RPMI8226 (cell line): ENCODE measurements at places on chromosomes 11 and 22.

DNA sequence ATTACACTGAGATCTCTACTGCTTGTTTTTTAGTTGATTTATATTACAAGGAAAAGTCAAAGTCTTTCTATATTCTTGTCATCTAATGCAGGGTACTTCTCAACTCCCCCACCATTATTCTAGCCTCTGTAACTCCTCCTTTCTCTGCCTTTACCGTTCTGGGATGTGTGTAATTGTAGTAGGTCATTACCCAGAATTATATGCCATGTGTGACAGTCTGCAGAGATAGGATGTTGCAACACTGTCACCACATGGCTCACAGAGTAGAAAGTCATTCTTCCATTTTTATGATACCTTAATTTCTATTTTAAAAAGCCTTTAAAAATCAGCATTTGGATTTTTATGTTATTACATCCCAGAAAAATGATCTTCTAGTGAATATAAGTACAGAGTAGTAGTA is 32.7 kb downstream of the ZNF143 start:
- DNase-seq: no peak

GRCh38 chr11:35148163-35148837 is 9.3 kb downstream of the CD44 start:
- DNase-seq: no peak

DNA sequence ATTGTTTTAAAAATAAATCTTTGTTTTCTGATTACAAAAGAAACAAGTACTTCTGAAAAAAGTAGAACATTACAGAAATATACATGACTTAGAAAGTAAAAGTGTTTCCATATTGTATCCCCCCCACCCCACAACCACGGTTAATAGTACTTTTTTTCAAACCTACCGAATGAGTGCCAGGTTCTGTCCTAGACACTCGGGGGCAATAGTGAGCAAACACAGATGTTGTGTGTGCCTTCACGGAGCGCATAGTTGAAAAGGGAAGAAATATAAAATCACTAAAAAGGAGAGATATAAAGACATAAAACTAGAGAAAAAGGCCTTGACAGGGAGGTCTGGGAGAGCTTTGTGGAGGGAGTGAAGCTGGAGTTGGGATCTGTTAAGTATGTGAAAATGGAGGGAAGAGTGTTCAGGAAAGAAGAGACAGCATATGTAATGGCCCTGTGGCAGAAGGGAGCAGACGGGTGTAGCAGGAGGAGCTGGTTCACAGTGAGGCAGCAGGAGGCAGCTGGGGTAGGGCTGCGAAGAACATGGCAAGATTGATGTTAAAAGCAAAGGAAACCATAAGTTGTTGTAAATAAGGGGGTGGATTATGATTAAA is 42.1 kb upstream of the ALX4 start:
- no peak for DNase-seq

- DNase-seq: no peak
These were observed 7.3 kb downstream of the SNX19 start for GRCh38 chr11:130908770-130909625.

GRCh38 chr11:126124231-126124661 is 61.6 kb upstream of the CDON start:
- DNase-seq: no peak

GRCh38 chr11:34105957-34106504 is 602 bp downstream of the NAT10 start:
- no peak for DNase-seq

GRCh38 chr22:40216041-40216756 is 38.5 kb downstream of the TNRC6B start:
- DNase-seq: no peak

DNA sequence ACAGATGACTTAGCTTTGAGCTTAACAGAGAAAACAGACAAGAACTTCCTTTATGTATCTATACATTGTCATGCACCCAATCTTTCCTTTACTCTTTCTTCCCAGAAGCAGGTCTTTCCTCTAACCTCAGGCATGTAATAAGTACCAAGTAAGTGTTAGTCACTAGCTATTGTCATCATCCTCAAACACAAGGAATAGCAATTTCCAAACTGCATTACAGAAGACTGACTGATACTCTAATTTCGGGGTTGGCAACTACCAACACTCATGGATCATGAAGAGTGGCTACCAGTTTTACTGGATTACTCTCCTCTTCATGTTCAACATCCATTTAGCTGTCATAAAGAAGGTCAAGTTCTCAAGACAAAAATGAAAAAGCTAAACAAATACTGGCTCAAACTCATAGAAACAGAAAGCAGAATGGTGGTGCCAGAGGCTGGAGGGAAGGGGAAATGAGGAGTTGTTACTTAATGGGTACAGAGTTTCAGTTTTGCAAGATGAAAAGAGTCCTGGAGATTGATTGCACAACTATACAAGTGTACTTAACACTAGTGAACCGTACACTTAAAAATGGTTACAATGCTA is 111.6 kb downstream of the SIK3 start:
- peak; percentile 58 for DNase-seq

DNA sequence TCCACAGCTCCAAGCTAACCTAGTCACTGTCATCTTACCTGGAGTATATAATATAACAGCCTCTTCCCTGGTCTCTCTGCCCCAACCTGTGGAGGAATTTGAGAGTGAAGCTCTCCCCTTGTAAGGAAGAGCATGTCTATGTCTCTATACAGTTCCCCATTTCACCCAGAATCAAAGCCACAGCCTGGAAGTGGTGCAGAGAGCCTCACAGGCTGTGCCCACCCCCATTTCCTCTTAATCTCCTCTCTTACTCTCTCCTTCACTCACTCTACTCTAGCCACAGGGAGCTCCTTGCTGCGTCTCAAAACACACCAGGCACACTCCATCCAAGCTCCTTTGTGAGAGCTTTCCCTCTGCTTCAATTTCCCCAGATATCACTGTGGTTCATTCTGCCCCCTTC is 302.5 kb upstream of the ISX start:
- DNase-seq: no peak

- DNase-seq: no peak
These were observed 654.3 kb downstream of the NTM start for GRCh38 chr11:132024587-132025295.

DNA sequence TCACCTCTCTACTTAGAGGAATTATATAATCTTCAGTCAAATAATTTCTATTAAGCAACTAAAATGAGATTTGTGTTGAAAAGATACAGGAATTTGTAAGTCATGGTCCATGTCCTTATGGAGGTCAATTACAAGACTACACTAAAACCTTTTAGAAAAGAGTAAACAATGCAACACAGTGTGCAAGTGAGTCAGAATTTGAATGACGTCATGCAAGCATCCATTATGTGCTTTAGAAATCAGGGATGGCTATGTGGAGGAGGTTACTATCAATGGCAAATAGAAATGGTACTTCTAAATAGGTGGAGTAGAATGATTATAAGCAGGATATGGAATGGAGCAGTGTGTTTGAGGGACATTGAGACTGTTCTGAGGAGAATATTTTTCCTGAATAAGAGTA is 16.6 kb downstream of the OR10D3 start:
- DNase-seq: no peak

- DNase-seq: no peak
These were observed 552 bp downstream of the RIN1 start for GRCh38 chr11:66335531-66336233.

DNA sequence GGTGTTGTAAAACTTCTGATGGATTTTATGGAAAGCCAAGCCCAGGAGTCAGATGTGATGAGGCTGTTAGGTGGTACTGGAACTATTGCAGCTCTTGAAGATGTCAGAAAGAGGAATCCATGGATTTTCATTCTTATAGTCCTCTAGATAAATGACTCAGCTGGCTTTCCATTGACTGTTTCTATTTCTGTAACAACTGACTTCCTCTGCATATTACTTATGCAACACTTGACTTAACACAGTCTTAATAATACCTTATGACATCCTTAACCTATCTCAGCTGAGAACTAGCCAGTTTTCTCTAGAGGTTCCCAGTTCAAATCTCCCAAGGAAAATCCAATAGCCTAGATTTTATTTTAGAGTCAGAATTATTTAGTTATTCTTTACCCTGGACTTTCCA is 263.8 kb downstream of the LUZP2 start:
- DNase-seq: no peak

GRCh38 chr22:43901976-43902643 is 10.3 kb upstream of the PNPLA5 start:
- peak; percentile 37 for DNase-seq

- DNase-seq: no peak
These were observed 5.8 kb downstream of the SELENOO start for GRCh38 chr22:50206599-50206998.

DNA sequence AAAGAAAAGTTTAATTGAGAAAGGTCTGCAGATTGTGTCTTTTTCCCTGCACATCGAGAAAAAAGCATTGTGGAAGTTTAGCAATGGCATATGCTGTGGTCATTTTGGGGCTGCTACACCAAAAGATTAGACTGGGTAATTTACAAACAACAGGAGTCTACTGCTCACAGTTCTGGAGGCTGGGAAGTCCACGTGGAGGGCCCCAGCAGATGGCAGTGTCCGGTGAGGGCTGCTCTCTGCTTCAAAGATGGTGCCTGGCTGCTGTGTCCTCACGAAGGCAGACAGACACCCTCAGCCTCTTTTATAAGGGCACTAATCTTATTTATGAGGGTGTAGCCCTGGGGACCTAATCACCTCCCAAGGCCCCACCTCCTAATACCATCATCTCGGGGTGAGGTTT is 21.1 kb downstream of the PHF21B start:
- DNase-seq: peak; percentile 28

DNA sequence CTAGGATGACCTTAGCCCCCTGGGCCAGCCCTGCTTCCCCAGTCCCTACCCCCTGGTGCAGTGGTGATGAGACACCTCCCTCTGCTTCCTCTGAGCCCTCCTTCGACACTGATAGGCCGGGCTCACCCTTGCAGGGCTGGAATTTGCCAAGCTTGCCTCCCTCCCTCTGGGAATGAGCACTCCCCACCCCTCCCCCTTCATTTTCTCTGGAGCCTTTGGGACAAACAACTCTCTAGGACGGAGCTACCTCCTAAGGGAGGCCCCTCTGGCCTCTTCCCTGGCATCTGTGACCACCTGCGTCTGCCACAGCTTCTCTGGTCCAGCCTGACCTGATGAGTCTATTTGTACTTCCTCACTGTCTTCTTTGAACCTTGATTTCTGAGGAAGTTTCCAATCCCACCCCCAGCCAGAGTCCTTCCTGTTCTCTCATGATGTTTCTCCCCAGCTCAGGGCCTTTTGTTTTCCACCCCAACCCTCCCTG is 53.3 kb upstream of the ADA2 start:
- DNase-seq: no peak

DNA sequence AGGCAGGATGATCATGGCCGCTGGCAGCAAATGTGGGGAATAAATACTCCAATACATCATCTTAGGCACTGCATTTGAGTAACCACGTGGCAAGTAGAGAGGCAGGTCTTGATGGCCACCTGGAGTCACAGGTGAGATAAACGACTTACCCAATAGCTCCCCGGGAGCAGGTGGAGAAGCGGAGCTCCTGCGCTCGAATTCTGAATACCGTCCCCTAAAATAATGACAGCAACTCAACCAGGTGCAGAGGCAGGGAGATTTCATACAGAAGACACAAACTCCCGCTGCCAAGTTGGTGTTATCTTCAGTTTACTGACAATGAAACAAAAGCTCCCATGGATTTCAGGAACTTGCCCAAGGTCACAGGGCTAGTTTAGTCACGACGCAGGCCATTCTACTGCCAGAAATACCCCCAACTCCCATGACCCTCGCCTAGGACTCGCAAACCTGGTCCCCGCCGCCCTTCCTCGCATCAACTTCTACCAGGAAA is 437 bp downstream of the SLC43A3 start:
- DNase-seq: peak; percentile 78

- DNase-seq: no peak
These were observed 9.9 kb downstream of the MICAL2 start for GRCh38 chr11:12120031-12121008.

DNA sequence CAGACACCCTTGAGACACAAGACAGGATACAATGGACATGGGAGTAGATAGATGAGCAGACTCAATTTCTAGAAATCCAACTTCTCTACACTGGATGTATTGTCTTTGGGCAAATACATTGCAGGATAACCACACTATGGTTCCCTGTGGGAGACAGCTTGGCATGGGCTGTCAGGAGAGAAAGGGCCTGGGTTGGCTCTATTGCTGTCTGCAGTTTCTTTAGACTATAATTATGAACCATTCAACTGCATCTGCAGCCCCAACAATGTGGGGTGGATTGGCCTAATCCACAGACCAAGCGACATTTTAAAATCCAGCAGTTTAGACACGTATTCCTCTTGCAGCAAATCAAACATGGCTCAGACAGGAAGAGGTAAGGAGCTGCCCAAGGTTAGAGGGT is 60.3 kb downstream of the ETS1 start:
- no peak for DNase-seq

DNA sequence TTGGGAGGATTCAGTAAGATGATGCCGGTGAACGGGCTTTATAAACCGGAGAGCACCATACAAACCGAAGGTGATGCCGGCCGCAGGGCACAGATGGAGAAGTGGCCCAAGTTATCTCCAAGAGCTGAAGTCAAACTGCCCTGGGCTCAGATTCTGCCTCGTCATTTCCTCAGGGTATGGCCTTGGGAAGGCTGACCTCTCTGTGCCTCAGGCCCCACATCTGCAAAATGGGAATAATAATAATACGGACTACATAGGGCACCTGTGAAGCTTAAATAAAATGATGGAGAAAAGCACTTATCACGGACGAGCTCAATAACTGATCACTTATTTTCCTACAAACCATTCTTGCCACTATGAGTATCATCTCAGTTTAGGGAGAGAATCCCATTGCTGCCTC is 29.9 kb downstream of the DSCAML1 start:
- DNase-seq: no peak

DNA sequence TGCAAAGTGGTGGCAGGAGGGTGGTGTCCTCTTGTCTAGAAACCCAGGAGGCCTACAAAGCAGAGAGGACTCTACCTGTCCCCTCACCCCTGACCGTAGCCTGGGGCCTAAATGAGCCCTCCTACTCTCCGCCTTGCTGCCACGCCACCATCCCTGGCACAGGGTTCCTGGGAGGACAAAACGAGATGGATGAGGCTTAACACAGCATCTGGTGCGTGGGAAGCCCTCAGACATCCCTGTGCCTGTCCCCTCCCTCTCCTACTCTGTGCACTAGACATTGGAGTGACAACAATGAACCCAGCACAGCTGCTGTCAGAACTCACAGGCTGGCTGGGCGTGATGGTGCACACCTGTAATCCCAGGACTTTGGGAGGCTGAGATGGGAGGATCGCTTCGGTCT is 36.4 kb upstream of the DKK3 start:
- DNase-seq: no peak

DNA sequence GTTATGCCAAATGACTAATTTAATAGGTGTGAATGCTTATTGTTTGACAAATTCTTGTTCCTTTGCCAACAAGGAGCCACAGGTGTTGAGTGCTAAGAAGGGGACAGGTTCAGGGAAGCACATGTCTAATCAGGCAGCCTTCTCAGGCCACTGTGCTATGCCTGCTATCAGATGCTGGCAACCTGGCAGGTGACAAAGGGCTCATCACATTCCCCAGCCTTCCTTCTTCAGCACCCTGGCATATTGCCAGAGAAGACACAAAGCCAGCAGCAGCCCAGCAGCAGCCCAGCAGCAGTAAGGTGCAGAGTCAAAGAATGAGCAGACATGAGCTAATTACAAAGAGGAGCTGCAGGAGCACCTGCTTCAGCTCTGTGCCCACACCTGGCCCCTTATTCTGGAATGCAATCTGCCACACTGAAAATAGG is 68.2 kb downstream of the GUCY1A2 start:
- DNase-seq: peak; percentile 48

GRCh38 chr22:25051983-25052710 is 99.6 kb downstream of the KIAA1671 start:
- peak; percentile 50 for DNase-seq
